ENCODE measurements at places on chromosomes 16 and 17.

- no peak for DNase-seq
These were observed 109.0 kb downstream of the SYCE1L start for GRCh38 chr16:77308163-77308561.

- no peak for DNase-seq
These were observed 110.8 kb upstream of the ZNF750 start for GRCh38 chr17:82950525-82951102.

DNA sequence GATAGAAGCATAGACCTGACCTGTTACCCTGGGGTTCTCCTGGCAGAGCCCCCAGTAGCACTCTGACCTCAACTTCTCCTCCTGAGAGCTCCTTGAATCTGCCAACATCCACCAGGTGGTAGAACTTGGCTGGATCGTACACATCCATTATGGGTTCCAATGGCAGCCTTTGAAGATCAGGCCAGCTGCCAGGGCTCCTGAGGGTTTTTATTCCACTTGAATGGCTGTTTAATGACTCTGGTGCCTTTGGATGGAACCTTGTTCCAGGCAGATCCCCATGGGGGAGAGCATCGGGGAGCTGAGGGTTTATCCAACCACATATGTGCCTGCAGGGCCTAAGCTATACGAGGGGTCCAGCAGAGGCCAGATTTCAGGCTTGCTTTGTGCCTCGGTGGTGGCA lies 47.1 kb upstream of the CLEC19A start:
- no peak for DNase-seq

- DNase-seq = no peak
These were observed 50.2 kb downstream of the WSCD1 start for GRCh38 chr17:6120351-6120750.

GRCh38 chr16:8519179-8519578 lies 71.1 kb downstream of the TMEM114 start:
- DNase-seq = no peak

- DNase-seq = no peak
These were observed 14.2 kb downstream of the B4GALNT2 start for GRCh38 chr17:49146620-49147306.
